Lower lobe of right lung (tissue), 2 donors: ENCODE measurements at places on chromosomes 4 and X. TPM values are rescaled to one million over a fixed set of nuclear protein-coding genes. Genes with fewer than 3 reads are reported as not detected.

- H3K36me3 ChIP-seq: no peaks in the 10 kb centered on the region
- H3K4me3 ChIP-seq: no peak overlapping the region
- no peak overlapping the region for H3K27ac ChIP-seq
- H3K4me1 ChIP-seq: no peaks in the 10 kb centered on the region
Measured at GRCh38 chr4:37799941-37800554, 26.4 kb upstream of the PGM2 start.

GRCh38 chrX:142601792-142602191 is 396.7 kb upstream of the MAGEC2 start:
- no peaks in the 10 kb centered on the region for H3K36me3 ChIP-seq
- no peak overlapping the region for H3K4me3 ChIP-seq
- no peaks in the 10 kb centered on the region for H3K4me1 ChIP-seq
- DNase-seq: no peak
- H3K27ac ChIP-seq: no peak overlapping the region
- no peaks in the 10 kb centered on the region for H3K27me3 ChIP-seq

GRCh38 chrX:148530464-148531077 is 30.2 kb downstream of the AFF2 start:
- DNase-seq: no peak
- no peak overlapping the region for H3K4me3 ChIP-seq
- H3K27ac ChIP-seq: no peak overlapping the region
- H3K27me3 ChIP-seq: no peaks in the 10 kb centered on the region
- H3K4me1 ChIP-seq: no peaks in the 10 kb centered on the region
- no peaks in the 10 kb centered on the region for H3K36me3 ChIP-seq

DNA sequence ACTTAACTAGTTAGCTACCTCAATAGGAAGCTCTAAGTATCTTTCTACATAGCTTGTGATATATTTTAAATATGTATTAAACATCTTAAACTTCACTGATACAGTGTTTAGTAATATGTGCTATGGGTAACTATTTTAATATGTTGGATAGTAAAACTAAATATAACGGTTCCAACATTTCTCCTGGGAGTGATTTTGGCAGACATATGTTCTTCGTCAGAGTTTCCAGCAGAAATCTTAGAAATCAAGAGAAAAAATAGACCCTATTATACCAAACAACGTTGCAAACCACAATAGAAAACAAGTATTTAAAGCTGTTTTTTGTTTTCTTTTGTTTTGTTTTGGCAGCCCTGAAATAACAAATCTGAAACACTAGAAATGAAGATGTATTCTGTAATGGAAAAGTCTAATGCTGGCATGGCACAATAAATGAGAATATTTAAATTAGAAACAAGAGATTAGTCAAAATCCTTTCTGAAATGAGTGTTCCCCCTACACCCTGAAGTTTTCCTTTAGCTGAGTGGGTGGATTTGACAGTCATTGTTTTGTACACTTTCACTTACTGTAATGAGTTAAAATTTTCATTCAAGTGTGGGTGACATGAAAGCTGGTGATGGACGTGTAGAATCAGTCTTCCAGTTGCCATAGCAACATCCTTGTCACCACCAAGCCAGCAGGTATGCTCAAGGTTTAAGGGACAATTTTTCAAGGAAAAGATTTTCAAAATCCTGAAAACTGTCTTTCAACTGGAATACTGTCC is 233.5 kb downstream of the SCFD2 start:
- no peaks in the 10 kb centered on the region for H3K27me3 ChIP-seq
- no peak overlapping the region for H3K4me3 ChIP-seq
- no peaks in the 10 kb centered on the region for H3K36me3 ChIP-seq
- H3K4me1 ChIP-seq: peaks cover 13% of the 10 kb centered on the region
- H3K27ac ChIP-seq: no peak overlapping the region

DNA sequence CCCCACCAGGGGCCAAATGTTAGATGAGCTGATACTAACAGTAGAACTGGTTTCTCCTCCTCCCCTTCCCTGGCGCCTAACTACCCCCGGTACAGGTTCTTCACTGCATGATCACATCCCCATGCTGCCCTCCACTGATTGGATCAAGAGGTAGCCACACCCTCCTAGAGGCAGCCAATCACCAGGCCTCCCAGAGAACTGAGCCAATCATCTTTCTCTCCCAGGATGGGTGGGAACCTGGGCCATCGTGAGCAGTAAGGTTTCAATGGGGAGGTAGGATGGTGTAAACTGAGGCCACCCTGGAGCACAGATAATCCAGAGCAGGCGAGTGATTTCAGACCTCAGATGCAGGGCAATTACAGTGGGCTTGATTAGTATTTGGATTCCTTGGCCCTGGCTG is 64.2 kb downstream of the PPP2R2C start:
- peaks cover 33% of the 10 kb centered on the region for H3K27me3 ChIP-seq
- no peak overlapping the region for H3K4me3 ChIP-seq
- no peaks in the 10 kb centered on the region for H3K36me3 ChIP-seq
- no peak overlapping the region for H3K27ac ChIP-seq
- no peaks in the 10 kb centered on the region for H3K4me1 ChIP-seq
- no peak for DNase-seq

DNA sequence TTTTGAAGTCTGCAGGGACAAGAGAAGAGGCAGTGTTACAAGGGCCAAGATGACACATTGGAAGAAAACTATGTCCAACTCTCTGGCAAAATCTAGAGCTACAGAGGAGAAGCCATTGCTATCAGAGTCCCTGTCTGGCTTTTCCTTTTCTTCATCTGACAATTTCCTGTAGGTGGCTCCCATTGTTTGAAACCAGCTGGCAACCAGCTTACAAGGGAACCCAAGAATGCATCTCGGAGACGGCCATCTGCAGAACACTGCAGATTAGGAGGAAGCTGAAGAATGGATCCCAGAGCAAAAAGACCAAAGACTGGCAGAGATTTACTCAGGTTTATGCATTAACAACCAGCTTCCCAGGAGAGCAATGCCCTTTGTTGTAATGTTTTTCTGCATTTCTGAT is 216.2 kb upstream of the CTSO start:
- no peak for DNase-seq
- H3K4me1 ChIP-seq: no peaks in the 10 kb centered on the region
- H3K27ac ChIP-seq: no peak overlapping the region
- no peaks in the 10 kb centered on the region for H3K36me3 ChIP-seq

GRCh38 chr4:122875949-122876348 is 46.4 kb downstream of the NUDT6 start:
- H3K27me3 ChIP-seq: no peaks in the 10 kb centered on the region
- no peak overlapping the region for H3K4me3 ChIP-seq
- no peaks in the 10 kb centered on the region for H3K36me3 ChIP-seq
- H3K27ac ChIP-seq: no peak overlapping the region
- H3K4me1 ChIP-seq: no peaks in the 10 kb centered on the region

- H3K36me3 ChIP-seq: no peaks in the 10 kb centered on the region
- H3K27ac ChIP-seq: no peak overlapping the region
- H3K27me3 ChIP-seq: no peaks in the 10 kb centered on the region
- no peak overlapping the region for H3K4me3 ChIP-seq
Measured at GRCh38 chr4:164716901-164717300, 37.0 kb upstream of the SMIM31 start.

GRCh38 chr4:103996637-103997036 is 276.9 kb upstream of the TACR3 start:
- no peaks in the 10 kb centered on the region for H3K36me3 ChIP-seq
- H3K27me3 ChIP-seq: no peaks in the 10 kb centered on the region
- no peak overlapping the region for H3K27ac ChIP-seq
- no peak for DNase-seq

GRCh38 chr4:100206850-100207249 is 16.6 kb upstream of the DDIT4L start:
- no peak overlapping the region for H3K4me3 ChIP-seq
- H3K27me3 ChIP-seq: no peaks in the 10 kb centered on the region
- H3K4me1 ChIP-seq: no peaks in the 10 kb centered on the region
- H3K27ac ChIP-seq: no peak overlapping the region
- H3K36me3 ChIP-seq: no peaks in the 10 kb centered on the region
- no peak for DNase-seq

DNA sequence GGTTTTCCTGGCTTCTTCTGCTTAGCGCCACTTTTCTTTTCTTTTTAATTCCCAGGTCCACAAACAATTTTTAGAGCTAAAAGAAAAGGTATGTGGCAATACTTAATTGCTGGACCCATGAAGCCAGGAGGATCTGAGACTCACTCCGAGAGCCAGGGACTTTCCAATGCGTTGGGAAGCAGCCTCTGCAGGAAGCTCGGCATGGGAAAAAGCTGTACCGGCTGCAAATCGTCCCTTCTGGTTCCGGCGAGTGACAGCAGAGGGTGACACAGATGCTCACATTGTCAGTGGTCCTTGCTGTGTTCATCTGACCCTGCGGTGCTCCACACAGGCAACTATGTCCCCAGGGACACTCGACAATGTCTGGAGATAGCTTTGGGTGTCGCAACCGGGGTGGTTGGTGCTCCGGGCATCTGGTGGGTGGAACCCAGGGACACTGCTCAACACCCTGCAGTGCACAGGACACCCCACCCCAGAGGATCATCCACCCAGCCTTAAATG is 164.0 kb downstream of the PRKX start:
- H3K36me3 ChIP-seq: no peaks in the 10 kb centered on the region
- no peak overlapping the region for H3K27ac ChIP-seq
- no peaks in the 10 kb centered on the region for H3K4me1 ChIP-seq
- no peak for DNase-seq

DNA sequence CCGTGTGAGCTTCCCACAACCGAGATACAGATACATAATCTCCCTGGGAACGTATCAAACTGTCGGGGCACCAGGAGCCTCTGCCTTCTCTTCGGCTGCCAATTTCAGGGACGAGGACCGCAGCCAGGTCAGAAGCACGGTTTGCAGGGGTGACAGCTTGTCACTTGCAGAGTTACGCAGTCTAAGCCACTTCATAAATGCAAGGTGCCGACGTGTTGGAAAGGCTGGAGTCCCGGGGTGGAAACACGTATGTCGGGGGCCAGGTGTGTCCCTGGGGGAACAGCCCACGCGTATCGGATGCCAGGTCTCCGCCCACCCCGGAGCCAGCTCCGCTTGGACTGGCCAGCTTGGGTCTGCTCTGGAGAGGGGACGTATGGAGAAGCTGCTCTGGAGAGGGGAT is 76.3 kb upstream of the SHOX start:
- H3K36me3 ChIP-seq: no peaks in the 10 kb centered on the region
- no peak overlapping the region for H3K4me3 ChIP-seq
- H3K4me1 ChIP-seq: no peaks in the 10 kb centered on the region
- no peaks in the 10 kb centered on the region for H3K27me3 ChIP-seq
- DNase-seq: no peak

GRCh38 chr4:176967586-176967985 is 174.9 kb upstream of the VEGFC start:
- DNase-seq: no peak
- no peak overlapping the region for H3K27ac ChIP-seq
- no peaks in the 10 kb centered on the region for H3K36me3 ChIP-seq
- H3K4me1 ChIP-seq: no peaks in the 10 kb centered on the region

DNA sequence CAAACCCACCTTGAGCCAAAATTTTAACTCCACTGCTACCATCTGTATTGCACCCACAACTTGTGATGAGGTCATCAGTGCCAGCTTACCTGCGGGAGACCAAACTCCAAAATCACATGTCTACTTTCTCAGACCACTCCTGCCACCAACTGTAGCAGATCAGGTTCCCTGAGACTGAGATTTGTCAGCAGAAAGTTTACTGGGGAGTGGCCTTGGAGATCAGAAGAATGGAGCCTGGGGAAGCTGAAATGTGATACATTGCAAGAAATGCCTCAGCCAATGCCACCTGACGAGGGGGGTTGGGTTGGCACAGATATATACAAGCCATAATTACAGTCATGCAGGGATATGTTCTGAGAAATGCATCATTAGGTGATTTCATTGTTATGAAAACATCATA is 19.1 kb downstream of the HAUS3 start:
- H3K27ac ChIP-seq: no peak overlapping the region
- no peak for DNase-seq
- H3K4me1 ChIP-seq: no peaks in the 10 kb centered on the region
- H3K36me3 ChIP-seq: peaks cover 25% of the 10 kb centered on the region
- H3K4me3 ChIP-seq: no peak overlapping the region
- H3K27me3 ChIP-seq: no peaks in the 10 kb centered on the region

DNA sequence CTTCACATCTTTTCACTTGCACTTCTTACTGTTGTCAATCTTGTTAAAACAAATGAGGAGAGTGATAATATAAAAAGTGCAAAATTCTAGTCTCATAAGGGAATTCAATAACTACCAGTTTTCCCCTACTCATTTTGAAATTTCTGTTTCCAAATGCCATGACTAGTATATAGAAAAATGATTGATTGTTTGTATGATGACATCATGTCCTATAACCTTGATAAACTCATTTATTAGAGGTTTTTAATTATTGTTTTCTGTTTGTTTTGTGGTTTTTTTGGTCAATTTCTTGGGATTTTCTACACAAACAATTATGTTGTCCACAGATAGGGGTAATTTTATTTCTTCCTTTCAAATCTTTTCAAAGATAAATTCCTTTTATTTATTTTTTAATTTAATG is 559.1 kb downstream of the TLL1 start:
- no peak overlapping the region for H3K27ac ChIP-seq
- no peaks in the 10 kb centered on the region for H3K27me3 ChIP-seq
- H3K4me1 ChIP-seq: no peaks in the 10 kb centered on the region
- DNase-seq: no peak
- H3K36me3 ChIP-seq: no peaks in the 10 kb centered on the region
- no peak overlapping the region for H3K4me3 ChIP-seq

DNA sequence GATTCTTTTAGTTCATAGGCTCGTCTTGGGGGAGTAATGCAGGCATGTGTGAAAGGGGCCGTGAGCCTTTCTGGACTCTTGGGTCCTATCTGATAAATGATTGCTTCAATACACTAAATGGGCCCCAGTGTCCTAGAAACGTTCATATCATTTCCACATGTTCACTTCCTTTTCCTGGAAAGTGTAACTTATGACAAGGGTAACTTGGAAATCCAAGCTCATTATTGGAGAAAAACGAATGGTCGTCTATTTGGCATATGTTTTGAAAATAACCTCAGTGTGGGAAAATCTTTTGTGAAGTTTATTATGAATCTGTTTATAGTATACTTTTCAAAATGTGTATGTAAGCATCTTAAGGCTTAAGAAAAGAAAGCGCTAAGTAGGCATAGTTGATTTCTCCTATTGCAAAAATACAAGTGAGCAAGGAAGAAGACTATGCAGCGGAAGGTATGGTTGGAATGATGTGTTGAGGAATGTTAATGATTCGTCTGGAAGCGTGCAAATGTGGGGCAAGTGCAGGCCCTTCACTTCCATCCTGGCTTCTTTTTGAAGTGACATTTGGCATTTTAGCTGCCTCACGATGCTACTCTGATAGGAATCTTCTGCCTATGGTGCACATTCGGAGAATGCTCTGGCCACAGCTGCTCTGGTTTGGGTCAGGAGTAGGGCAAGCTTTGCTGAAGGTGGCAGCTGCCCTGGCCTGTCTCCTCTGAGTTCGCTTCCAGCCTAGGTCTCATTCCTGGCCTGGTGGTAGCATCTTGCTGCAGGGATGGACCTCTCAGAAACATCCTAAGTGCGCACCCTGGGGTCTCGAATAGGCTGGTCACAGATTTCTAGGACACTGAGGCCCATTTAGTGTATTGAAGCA is 49.5 kb upstream of the STOX2 start:
- DNase-seq: no peak
- no peaks in the 10 kb centered on the region for H3K36me3 ChIP-seq
- no peaks in the 10 kb centered on the region for H3K27me3 ChIP-seq
- H3K27ac ChIP-seq: no peak overlapping the region

ERAS gene
- not detected for total RNA-seq

UCP1 gene
- total RNA-seq: not detected

CCNA2 gene
- 2.2 TPM for total RNA-seq

LNX1 gene
- 5.4 TPM for total RNA-seq
